NCI-H2081 treated with DMSO at 0.1 percent for 48 hours (cell line): ENCODE measurements at places on chromosomes 5 and 9.

GRCh38 chr5:10648806-10649665 lies 85.2 kb downstream of the ANKRD33B start:
- no peak for DNase-seq

DNA sequence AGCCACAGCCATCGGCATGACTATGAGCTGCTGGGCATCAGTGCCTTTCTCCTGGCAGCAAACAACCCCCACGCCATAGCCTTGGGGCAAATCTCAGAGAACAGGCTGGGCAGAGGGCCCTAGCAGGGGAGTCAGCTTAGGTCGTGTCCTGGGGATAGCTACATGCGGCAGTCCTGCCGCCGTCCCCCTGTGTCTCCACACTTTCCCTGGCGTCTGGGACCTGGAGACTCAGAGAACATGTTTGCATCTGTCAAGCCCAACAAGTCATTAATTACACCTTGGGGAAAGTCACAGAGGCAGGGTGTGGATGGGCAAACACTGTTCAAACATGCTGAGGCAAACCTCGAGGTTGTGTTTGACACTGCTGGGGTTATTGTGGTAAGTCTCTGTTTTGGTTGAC lies 123.6 kb downstream of the C5orf15 start:
- DNase-seq, result no peak

- DNase-seq, result no peak
Observed at GRCh38 chr5:5298068-5298633, 124.3 kb upstream of the ICE1 start.

DNA sequence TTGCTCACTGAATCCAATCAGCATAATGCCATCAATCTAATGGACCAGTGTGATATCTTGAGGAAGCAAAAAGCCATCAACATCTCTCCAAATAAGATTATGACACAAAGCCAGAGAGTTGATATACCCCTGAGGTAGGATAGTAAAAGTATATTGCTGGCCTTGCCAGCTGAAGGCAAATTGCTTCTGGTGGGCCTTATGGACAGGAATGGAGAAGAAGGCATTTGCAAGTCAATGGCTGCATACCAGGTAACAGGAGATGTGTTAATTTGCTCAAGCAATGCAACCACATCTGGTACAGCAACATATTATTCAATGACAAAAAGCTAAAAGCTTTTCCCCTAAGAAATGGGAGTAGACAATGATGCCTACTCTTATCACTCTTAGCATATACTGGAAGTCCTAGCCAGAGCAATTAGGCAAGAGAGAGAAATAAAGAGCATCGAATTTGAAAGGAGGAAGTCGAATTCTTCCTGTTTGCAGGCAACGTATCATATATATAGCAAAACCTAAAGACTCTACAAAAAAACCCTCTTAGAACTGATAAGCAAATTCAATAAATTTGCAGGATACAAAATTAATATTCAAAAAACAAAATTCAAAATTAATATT lies 216.1 kb upstream of the RASA1 start:
- DNase-seq, result no peak

- no peak for DNase-seq
Observed at GRCh38 chr5:177508837-177509236, 789 bp downstream of the DOK3 start.

GRCh38 chr5:167096816-167097215 lies 1194.6 kb upstream of the WWC1 start:
- no peak for DNase-seq
